ENCODE measurements at places on chromosomes 4 and X.

GRCh38 chr4:40571208-40571607, 58.5 kb downstream of the RBM47 start:
- DNase-seq = no peak

- no peak for DNase-seq
These were observed 623.8 kb downstream of the FAT4 start for GRCh38 chr4:125938541-125938940.

- no peak for DNase-seq
These were observed 29.1 kb upstream of the GAB1 start for GRCh38 chr4:143307531-143307930.

DNA sequence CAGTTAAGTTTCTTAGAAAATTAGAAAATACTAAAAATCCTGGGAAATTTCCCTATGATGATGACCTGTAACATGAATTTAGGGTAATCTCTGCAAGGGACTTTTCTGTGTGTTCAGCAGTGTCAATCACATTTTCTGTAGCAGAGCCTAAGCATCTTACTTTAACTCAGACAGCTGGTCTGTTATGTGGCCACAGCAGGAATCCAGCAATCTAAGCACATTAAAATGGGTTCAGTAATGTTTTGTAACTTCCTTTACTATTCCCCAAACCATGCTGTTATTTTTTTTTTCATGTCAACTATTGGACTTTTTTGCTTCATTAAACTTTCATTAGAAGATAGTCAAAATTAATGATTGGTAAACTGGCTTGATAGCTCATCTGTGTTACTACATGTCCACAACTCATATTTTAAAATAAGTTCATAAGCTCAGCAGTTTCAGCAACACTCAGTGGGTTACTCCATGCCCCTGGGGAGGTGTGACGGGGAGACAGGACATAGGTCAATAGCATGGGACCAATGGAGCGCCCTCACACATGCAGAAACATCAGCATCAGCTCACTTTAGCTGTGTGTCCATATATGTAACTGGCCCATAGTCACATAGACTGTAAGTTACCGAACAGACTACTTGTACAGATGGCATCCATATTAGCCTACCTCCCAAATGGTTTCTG, 168.0 kb upstream of the PACRGL start:
- DNase-seq = no peak

- DNase-seq = no peak
These were observed 115.0 kb upstream of the SCML1 start for GRCh38 chrX:17622331-17622730.

DNA sequence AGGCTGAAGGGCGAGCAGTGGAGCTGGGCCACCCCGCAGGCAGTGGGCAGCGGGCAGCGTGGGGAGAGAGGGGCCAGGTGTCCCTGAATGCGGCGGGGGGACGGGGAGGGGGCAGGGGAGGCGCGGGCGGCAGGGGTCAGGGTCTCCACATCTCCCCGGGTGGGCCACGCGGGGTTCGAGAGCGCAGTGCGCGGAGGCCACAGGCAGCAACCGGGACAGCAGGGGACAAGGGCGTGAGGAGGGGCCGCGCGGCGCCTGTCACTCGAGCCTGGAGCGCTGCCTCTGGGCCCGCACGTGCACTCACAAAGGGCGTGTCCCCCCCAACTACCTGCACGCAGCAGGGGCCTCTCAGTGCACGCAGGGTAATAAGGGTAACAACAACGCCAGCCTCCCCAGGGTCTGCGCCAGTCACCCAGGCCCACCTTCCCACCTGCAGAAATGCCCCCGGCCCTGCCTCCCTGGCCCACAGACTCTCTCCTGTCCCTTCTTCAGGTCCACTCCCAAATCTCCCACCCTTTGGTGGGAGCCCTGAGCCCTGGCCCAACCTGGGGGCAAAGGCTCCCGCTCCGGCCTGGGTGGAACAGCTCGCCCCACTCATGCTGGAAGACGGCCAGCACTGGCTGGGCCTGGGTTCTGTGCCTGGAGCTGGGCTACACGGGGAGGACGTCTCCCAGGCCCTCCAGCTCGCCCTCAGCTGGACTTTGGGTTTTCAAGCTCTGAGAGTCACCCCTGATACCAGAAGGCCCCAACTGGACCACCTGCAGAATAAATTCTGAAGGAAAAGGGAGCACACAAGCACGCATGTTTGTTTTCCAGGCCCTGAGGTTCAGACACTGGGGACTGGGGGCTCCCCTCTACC, 53.2 kb downstream of the ZFYVE28 start:
- DNase-seq = no peak

DNA sequence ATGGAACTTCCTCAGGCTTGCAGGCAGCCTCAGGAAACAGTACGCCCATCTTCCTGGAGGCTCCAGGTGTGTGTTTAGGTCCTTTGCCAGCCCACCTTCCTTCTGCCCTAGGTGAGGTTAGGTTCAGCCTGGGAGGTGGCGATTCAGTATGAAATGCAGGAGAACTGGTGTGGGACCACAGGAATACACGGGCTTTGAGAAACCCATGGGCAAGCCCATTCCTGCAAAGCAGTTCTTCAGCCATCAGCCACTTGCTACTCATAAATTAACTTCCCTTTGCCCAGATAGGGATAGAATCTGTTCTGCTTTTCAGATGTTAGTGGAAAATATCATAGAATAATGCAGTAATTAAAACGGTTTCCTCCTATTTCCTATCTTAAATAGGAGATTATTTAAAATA, 32.2 kb downstream of the TBC1D14 start:
- no peak for DNase-seq

- no peak for DNase-seq
These were observed 124.7 kb upstream of the TLL1 start for GRCh38 chr4:165748321-165748720.

DNA sequence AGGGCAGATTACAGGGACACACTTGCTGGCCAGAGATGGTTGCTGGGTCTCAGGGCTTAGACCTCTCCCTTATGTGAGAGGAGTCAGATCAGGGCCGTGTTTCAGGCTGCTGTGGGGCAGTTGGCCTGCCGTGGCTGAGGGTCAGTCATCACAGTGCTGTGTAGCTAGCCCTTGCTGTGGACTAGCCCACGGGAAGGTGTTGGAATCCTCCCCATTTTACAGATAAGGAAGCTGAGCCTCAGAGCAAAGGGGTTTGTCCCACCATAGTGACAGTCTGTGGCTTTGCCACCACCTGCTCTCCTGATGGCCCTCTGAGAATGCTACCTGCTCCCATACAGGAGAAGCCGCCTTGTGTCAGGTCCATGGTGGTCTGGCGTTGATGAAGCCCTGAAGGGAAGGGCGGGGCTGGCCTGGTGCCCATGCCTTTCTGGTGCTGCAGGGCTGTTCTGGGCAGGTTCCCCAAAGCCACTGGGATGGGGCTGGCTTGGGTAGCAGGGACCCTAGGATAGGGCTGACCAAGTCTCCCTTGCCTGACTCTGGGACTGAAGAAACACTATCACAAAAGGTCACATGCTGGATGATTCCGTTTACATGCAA, 2.4 kb upstream of the FAM53A start:
- no peak for DNase-seq

DNA sequence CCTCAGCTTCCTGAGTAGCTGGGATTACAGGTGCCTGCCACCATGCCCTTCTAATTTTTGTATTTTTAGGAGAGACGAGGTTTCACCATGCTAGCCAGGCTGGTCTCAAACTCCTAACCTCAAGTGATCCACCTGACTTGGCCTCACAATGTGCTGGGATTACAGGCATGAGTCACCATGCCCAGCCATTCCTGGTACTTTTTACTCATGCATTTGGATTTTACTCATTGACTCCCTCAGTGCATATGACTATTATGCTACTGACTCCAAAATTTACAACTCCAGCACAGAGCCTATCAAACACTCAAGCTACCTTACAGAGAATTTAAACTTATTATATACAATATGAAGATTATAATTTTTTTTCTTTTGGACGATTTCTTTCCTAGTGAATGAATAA, 199.9 kb downstream of the CXXC4 start:
- no peak for DNase-seq

GRCh38 chrX:113947548-113947947, 636.3 kb upstream of the HTR2C start:
- DNase-seq = no peak

DNA sequence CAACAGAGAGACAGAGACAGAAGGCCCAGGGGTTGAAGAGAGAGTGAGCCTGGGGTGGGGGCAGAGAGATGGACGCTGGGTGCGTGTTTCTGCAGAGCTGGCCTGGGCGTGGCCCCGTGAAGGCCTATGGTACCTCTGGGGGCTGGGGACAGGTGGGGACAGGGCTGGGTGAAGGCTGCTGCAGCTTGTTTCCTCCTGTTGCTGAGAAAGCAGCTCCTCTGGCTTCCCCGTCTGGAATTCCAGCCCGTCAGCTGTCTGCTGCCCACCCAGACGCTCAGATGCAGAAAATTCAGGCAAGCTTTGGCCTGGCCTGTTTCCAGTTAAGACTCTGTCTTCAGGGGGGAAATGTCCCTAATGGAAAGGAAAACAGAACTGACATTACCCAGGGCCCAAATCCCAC, 76.8 kb upstream of the PSAPL1 start:
- no peak for DNase-seq

GRCh38 chrX:68686097-68686977, 38.9 kb downstream of the STARD8 start:
- DNase-seq = no peak

DNA sequence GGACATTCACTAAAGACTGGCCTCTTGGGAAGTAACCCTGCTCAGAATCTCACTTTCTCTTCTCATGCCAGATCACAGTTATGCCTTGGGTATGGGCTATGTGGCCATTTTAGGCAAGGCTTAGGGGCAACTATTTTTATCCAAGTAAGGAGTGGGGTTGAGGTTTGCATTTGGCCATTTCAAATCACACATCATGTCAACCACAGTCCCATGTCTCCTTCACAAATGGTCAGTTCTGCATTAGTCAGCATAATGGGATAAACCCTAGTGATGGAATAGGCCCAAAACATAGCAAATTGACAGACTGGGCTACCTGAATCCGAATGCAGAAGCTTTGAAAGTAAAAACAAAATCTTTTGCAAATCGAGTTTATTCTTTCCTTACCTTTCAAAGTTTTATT, 827 bp upstream of the RTL3 start:
- no peak for DNase-seq

DNA sequence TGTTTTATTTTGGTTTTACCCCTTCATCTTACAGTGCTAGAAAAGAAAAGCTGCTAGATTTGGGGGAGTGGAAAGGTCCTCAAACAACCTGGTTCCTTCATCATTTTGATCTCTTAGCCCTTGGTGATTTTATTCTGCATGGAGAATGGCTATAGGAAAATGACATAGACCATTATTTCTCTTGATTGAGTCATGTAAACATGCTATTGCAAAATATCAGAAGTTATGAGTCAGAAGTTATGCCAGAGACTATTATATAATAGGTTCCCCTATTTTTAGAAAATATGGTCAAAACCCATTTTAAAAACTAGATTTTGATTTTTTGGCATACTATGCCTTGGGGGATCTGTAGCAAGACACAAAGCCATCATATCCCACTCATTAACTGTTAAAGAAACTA, 83.7 kb upstream of the FAM9C start:
- no peak for DNase-seq

GRCh38 chrX:139739138-139739537, 31.2 kb upstream of the MCF2 start:
- no peak for DNase-seq

DNA sequence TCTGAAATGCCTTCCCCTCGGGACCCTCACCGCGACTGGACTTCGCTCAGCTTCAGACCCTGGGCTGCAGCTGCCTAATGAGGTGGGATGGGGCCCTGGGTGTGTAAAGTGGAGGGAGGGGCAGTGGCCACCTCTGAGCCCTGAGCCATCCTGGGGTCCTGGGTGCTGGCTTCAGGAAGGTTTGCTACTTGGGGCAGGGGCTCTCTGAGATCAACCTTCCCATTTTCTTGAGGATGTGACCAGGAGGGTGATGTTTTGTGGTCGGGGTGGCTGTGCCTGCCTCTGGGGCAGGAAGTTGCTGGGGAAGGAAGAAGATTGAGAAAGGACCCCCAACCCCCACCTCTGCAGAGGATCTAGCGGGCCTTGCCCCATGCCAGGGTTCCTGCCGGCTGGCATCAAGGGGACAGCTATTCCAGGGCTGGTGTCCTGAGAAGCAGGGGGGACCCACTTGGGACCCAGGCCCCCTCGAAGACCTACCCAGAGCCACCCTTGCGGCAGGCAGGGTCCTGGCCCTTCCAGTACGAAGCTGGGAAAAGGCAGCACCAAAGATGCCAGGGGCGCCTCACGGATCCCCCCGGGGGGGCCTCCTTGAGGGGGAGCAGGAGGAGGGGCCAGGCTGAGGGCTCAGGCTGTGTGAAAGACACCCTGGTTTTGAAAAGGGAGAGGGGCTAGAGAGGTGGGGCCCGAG, 6.5 kb downstream of the SH3BP2 start:
- no peak for DNase-seq

- DNase-seq = no peak
These were observed 64.5 kb upstream of the PRSS12 start for GRCh38 chr4:118417325-118417724.

DNA sequence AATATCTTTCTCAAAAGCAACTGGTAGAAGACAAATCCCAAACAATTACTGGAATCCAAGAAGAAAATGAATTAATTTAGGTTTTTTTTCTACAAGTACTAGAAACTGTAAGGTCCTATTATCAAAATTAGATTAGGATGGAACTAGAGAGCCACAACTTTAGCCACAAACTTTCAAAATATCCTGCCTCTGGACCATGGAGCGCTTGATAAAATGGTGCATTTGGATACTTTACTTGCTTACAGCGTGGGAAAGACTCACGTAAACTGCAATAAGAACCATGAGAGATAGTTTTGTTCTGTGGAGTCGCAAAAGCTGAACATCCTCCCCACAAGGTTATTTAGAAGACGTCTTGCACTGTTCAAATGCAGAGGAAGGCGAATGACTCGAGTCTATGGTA, at the start of gene DCAF8L2:
TSS of gene DCAF8L2 (plus strand) at position 301 of the 400 bp plus-strand sequence. CDS start 156,552 bp downstream, outside the sequence.
- no peak for DNase-seq

DNA sequence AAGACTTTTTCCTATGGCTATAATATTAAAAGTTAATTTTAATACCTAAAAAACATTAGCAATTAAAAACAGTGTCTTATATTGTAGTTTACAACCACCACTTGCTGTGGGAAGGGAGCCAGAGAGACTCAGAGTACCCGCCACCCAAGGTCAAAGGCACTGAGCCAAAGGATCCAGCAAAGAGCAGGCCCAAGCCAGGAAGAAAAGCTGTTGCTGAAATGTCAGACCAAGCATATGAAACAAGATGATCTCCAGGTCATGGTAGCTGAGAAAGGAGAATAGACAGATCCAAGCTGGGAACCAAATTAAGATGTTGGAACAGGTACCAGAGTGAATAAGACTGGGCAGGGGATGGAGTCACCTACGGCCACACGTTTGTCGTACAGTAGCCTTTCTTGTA, 18.8 kb upstream of the ATOH1 start:
- no peak for DNase-seq

- DNase-seq = no peak
These were observed 983.4 kb upstream of the ADGRL3 start for GRCh38 chr4:60216752-60217151.

DNA sequence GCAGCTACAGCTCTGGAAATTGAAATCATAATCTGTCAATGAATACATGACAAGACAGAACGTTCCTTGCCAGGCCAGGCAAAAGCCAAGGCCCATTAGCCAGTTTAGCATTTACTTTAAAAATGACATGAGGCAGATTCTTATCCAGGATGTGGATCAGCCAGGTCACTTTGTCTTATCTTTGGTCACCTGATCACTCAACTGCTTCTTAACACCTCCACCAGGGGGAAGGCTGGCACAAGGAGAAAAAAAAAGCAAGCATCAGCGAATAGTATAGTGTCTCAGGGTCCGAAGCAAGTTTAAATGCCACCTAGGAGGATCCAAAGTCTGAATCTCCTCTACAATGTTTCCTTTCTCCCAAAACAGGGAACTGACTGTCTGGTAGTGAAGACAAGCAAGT, 18.8 kb downstream of the ATP1B4 start:
- DNase-seq = no peak

All from stimulated activated CD4-positive, alpha-beta T cell treated with anti-CD3 and anti-CD28 coated beads, Interleukin-1b, Interleukin-23, amount 100 ng/mL, for 24 hours (primary cell).